ENCODE measurements at places on chromosomes 16 and 17.

GRCh38 chr16:86059253-86060171 lies 160.6 kb downstream of the IRF8 start:
- DNase-seq: no peak

- no peak for DNase-seq
Observed at GRCh38 chr16:87671715-87672270, 69.5 kb downstream of the JPH3 start.

DNA sequence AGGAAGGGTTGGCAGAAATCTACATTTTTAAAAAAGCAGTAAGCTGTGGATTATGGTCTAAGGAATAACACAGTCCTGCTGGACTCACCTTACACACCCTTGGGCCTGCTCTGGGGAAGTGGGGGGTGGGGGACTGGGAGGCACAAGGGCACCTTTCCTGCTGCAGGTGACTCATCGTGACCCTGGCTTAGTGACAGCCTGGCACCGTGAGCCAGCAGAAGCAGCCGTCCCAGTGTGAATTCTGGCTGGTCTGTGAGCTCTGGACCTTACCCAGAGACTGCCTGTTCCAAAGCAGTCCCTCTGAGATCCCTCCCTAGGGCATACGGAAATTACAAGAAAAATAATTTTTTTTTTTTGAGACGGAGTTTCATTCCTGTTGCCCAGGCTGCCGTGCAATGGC lies 4.2 kb upstream of the CRK start:
- no peak for DNase-seq

GRCh38 chr17:3754458-3755334 lies 31.0 kb downstream of the HASPIN start:
- peak; percentile 66 for DNase-seq

DNA sequence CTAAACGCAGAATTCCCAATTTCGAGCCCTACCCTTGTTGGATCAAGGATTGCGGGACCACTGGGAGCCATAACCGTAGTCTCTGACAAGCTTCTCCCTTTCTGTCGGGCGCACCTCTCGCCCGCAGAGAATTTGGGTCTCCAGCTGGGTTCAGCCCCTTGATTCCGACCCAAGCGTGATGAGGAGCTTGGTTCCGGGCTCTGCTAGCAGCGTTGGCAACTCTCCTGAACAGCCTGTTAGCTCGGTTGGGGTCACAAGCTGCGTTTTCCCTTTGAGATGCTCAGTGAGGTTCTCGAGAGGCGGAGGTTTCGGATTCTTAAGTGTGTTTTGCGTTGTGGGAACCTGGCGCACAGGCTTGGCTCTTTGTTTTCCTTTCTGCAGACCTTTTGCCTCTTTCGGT lies 655 bp downstream of the ATXN1L start:
- no peak for DNase-seq

DNA sequence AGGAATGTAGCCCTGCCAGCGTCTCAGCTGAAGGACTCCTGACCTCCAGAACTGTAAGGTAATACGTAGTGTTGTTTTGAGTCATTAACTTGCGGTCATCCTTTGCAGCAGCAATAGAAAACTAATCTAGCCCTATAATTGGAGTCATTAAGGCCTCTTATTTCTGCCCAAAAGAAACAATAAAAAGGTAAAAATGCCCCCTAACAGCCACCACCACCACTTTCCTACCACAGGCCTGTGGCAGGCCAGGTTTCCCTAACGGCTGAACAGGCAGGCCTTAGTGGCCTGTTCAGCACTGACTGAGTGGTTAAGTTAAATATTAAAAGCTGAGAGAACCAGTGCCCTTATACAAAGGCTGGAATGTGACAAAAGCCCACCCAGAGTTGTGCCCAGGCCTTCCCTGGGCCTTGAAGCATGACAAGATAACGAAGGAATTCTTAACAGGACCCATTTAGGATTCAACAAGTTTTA lies 286.5 kb upstream of the ERCC4 start:
- DNase-seq: no peak

DNA sequence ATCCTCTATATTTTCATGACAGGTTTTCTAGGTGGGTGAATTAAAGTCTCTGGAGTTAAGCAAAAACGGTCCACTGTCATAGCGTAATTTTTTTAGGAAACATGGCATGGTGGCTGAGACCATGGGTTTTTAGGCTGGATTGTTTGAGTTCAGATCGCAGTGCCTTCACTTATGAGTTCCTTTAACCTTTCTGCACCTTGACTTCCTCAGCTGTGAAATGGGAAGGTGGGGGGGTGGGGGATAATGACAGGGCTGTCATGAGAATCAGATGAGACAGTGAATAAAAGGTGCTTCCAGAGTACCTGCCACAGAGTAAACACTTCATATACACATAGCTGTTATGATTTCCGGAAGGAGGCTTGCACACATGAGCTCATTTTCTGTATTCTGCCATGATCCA lies 11.8 kb downstream of the PRCD start:
- DNase-seq: no peak

DNA sequence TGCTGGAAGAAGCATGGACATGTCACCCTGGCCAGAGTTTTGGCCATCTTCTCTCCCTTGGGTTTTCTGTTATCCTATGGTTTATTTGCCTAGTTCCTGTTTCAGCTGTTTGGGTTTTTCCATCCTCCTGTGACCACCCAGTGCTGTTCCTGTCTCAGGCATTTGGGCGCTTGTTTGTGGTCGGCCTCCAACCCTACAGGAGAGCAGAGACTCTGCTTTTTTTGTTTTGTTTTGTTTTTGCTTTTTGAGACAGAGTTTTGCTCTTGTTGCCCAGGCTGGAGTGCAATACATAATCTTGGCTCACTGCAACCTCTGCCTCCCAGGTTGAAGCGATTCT lies 3.3 kb upstream of the ZC3H7A start:
- DNase-seq: no peak

DNA sequence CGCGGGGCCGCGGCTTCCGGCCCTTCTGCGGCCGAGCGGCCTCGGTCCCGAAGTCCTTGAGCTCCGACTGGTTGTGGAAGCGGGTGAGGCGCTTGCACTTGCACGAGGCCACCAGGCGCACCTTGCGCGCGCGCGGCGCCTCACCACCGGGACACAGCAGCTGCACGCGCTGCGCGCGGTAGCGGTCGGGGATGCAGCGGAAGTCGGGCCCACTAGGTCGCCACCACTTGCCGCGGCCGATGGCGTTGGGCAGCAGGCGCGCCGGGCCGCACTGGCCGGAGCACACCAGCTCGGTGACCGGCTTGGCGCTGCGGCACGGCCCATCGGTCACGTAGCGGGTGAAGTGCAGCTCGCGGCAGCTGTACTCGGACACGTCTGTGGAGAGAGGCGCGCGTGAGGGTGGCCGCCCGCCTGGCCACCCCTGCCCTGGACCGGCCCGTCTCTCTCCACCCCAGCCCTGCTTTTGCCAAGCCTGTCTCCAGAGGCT lies 3.2 kb downstream of the SOST start:
- DNase-seq: no peak

- DNase-seq: no peak
Observed at GRCh38 chr16:7271486-7271885, 61.2 kb upstream of the RBFOX1 start.

DNA sequence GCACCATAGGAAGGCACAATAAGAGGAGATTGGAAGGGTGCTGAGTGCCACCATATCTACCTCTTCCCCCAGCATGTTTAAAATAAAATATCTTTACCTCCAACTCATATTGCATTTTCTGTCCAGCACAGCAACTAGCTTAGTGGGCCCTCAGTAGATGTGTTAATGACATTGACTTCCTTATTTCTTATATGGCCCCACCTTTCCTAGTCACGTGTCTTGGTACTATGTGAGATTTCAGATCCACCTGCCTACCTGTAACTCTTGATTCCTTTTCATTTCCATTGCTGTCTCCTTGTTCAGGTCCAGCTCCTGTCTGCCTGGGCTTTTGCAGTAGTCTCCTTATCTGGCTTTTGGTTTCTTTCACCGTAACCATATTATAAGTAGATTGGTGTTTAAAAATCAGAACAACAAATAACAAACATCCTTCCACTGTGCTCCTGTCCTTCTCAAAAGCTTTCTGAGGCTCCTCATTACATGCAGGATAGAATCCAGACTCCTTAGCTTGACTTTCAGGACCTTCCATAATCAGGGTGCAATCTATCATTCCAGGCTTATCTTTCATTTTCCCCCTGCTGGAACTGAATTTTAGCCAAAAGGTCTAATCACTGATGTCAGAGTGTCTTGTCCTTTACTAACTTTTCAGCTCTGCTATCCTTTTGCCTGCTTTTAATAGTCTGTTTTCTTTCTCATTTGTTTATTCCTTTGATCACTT lies 71.3 kb downstream of the FTO start:
- DNase-seq: no peak

DNA sequence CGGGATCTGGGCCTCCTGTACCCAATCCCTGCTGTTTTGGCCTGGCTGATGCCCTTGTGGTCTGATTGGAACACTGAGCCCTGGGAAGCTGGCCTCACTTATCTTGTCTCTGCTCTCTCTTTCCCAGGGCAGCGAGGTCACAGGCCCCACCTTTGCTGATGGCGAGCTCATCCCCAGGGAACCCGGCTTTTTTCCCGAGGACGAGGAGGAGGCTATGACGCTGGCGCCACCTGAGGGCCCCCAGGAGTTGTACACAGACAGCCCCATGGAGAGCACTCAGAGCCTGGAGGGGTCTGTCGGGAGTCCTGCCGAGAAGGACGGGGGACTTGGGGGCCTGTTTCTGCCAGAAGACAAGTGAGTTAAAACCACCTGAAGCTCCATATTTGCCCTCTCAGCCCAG lies 126.0 kb downstream of the RAB11FIP4 start:
- DNase-seq: no peak

DNA sequence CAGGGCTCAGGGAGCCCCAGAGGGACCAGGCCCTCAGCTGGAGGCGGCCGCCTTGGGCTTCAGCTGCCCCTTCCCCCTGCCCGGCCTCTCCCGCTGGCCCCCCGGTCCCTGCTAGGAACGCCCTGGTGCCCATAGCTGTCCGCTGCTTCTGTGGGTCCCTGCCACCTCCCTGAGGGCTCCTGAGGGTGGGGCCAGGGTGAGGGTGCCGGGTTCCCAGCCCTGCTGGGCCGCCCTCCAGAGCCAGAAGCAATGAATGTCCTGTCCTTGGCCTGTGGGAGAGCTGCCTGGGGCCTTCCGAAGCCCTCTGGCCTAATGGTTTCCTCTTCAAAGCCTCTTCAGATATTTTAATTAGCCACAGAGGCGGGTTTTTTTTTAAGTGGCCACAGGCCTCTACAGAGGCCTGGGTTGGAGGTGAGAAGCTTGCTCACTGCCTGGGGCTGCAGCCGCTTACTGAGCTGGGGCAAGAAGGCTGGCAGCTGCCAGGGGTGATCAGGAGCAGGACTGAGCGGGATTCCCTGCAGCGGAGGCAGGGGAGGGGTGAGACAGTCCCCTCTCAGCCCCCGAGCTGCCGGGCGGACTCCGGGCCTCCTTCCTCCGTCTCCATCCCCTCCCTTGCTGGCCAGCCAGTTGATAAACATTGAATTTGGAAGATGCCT lies 9.9 kb downstream of the CENPX start:
- DNase-seq: no peak

- no peak for DNase-seq
Observed at GRCh38 chr17:75087558-75088453, at the start of gene SLC16A5. Gene SLC16A5 (plus strand): TSS chr17:75087954. CDS start chr17:75093637, 5,683 bp downstream.

GRCh38 chr17:17055286-17056155 lies 13.3 kb downstream of the MPRIP start:
- peak; percentile 32 for DNase-seq

GRCh38 chr16:16163571-16163970 lies 59.7 kb downstream of the ABCC6 start:
- DNase-seq: no peak

DNA sequence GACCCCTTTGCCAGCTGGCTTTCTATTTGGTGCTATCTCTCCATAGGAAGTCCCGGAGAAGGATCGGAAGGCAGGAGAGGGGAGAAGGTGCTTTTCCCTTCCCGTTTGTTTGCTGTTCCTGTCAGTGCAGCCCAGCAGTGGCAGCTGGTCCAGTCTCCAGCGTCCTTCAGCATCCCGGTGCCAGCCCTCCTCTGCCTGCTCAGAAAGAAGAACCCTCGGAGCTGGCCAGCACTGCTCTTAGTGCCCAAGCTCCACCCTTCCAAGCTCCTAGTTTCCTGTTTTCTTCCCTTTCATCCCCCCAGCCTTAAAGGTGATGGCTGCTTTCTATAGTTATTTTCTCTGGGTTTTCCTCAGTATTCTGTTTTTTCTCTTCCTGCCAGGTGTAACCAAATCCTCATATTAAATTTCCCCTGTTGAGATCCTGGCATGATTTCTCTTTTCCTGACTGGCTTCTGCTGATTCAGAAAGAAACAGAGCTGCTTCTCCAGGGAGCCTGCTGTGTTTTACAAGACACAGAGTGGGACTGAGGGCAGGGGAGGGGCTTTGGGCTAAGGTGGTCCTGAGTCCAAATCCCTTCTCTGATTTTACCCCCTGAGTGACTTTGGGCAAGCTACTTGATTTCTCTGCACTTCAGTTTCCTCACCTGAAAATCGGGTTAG lies 186.8 kb downstream of the COPRS start:
- no peak for DNase-seq

GRCh38 chr16:74020095-74020670 lies 276.4 kb upstream of the PSMD7 start:
- no peak for DNase-seq

DNA sequence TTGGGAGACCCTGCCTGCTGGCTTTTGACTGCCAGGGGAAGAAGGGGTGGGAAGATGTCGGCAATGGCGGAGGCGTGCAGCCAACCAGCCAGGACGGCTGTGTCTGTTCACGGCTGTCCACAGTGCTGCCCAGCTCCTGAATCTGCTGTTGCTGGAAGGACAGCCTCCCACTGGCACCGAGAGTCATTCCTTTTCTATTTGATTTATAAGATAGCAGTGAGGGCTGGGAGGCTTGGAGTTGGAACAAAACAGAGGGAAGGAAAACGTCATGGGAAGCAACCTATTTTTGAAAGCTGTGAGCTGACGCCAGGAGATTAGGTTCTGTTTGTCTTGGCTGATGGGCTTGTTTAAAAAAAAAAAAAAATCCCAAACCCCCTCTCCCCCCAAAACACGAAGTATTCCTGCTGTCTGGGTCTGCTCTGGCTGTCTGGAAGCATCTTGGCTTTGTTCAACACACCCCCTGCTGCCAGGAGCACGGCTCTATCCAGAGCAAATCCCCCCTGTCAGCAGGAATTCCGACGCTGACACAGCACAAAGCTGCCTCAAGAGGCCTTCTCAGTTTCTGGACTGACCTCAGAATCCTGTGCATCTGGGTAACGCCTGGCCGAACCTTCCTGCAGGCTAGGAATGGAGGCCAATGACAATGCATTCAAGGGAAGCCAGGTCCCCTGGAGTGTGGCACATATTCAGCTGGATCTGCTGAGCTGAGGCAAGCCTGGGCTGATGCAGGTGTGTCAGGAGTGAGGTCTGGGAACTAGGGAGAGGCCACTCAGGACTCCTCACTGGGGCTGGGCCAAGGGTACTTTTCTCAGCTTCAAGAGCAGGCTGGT lies 41.0 kb upstream of the SREBF1 start:
- DNase-seq: no peak
